ENCODE measurements at places on chromosomes 2 and 18.
A peak's percentile ranks its signal among the peaks of the same experiment; 100 is the strongest.

DNA sequence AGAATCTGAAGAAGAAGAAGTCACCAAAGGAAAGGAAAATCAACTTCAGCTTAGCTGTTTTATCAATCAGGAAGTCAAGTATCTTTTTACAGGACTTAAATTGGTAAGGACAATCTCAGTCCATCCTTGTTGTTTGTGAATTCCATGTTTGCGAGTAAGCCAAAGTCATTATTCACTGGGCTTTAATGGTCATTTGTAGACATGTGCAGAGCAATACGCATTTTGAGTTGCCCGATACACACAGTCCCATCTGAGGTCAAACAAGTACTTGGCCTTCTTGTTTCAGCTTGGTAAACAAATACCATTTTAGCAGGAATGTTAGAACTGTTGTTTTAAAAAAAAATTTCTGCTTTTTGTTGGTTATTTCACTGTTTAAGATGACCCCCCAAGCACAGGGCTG, 40.9 kb downstream of the USP14 start:
- no peak for DNase-seq

GRCh38 chr2:219446101-219446504, 11.5 kb downstream of the SPEG start:
- no peak for DNase-seq

DNA sequence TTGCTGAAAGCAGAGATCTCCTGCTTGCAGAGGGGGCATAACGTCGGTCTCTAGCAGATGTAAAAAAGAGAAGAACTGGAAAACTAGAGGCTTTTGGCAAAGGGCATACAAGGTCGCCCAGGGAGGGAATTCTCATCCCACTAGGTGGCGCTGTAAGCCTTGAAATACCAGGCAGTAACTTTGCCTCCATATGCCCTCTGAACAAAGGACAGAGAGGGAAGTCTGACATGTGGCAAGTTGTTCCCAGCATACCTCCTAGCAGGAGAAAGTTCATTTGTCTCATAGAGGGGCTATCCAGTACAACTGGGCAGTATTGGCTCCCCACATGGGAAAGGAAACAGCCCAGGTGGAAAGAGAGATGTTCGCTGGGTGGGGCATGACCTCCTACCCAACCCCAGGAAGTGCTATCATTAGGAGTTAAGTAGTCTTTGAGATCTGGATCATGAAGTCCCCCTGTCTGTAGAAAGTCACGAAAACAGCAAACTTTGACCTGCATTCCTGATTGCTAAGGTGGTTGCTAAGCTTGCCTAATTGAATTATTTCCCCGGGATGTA, 39.9 kb downstream of the STK17B start:
- no peak for DNase-seq

GRCh38 chr2:234420408-234420807, 76.5 kb downstream of the ARL4C start:
- DNase-seq, result no peak

GRCh38 chr18:46402945-46403344, 254.1 kb downstream of the LOXHD1 start:
- no peak for DNase-seq

DNA sequence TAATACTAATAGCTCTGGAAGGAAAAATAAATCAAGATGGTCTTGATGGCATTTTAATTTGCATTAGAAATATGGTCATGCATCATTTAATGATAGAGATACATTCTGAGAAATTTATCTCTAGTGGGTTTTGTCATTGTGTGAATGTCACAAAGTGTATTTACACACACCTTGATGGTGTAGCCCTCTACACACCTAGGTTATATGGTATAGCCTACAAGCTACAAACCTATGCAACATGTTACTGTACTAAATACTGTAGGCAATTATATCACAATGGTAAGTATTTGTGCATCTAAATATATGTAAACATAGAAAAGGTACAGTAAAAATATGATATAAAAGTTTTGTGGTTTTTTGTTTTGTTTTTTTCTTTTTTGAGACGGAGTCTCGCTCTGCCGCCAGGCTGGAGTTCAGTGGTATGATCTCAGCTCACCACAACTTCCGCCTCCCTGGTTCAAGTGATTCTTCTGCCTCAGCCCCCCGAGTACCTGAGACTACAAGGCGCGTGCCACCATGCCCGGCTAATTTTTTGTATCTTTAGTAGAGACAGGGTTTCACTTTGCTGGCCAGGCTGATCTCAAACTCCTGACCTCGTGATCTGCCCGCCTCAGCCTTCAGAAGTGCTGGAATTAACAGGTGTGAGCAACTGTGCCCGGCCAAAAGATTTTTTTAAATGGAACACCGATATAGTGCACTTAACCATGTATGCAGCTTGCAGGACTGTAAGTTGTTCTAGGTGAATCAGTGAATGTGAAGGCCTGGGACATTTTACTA, 83.7 kb upstream of the UBXN4 start:
- DNase-seq, result no peak

DNA sequence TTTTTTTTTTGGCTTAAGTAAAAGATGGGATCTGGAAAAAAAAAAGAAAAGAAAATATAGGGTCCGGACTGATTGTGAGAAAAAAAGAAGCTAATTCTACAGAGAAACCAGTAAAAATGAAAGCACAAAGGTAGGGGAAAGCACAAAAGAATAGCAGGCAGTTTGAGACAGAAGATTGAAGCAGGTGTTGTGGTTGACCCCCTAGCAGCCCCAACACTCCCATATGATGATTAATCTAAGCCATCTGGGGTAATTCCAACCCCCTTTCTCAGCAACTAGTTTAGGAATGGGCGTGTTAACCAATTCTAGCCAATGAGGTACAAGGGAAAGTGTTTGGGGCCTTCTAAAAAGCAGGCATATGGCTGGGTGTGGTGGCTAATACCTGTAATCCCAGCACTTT, 77.0 kb downstream of the MBD2 start:
- no peak for DNase-seq

GRCh38 chr2:10355471-10356438, 53.1 kb downstream of the HPCAL1 start:
- peak; percentile 71 for DNase-seq

GRCh38 chr18:24504401-24504800, 44.0 kb downstream of the HRH4 start:
- no peak for DNase-seq

DNA sequence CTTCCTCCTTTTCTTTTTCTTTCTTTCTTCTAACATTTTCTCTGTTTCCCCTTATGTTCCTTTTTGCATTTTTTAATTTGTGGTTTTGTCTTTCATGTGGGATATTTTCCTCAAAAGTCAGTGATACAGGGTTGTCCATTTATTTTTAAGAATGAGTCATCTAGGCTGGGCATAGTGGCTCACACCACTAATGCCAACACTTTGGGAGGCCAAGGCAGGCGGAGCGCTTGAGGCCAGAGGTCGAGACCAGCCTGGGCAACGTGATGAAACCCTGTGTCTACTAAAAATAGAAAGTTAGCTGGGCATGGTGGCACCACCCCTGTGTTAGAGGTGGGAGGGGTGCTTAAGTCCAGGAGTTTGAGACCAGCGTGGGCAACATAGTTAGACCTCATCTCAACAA, 35.8 kb downstream of the KATNAL2 start:
- no peak for DNase-seq

All from NCI-H1105 (cell line).